ENCODE measurements at places on chromosomes 12 and 14. TPM values are rescaled to one million over a fixed set of nuclear protein-coding genes. Genes with fewer than 3 reads are reported as not detected.

FOXA1 gene
- not detected for total RNA-seq

RNASE3 gene
- total RNA-seq, result not detected

KLRD1 gene
- 688 TPM for total RNA-seq

MGP gene
- total RNA-seq, result not detected

ASIC1 gene
- not detected for total RNA-seq

RNF31 gene
- 96.9 TPM for total RNA-seq

LALBA gene
- total RNA-seq, result not detected

CS gene
- total RNA-seq, result 185 TPM

HCFC2 gene
- total RNA-seq, result 20.3 TPM

DDX55 gene
- total RNA-seq, result 41.5 TPM

TMED8 gene
- 9.1 TPM for total RNA-seq
